CD8-positive, alpha-beta memory T cell (primary cell): ENCODE measurements at places on chromosomes 3 and 15. TPM values are rescaled to one million over a fixed set of nuclear protein-coding genes. Genes with fewer than 3 reads are reported as not detected.

GRCh38 chr3:34207806-34208205 is 409.4 kb downstream of the PDCD6IP start:
- no peak for DNase-seq
- H3K36me3 ChIP-seq: no peaks in the 10 kb centered on the region
- H3K4me1 ChIP-seq: no peaks in the 10 kb centered on the region
- no peak overlapping the region for H3K4me3 ChIP-seq
- no peak overlapping the region for H3K27ac ChIP-seq

DNA sequence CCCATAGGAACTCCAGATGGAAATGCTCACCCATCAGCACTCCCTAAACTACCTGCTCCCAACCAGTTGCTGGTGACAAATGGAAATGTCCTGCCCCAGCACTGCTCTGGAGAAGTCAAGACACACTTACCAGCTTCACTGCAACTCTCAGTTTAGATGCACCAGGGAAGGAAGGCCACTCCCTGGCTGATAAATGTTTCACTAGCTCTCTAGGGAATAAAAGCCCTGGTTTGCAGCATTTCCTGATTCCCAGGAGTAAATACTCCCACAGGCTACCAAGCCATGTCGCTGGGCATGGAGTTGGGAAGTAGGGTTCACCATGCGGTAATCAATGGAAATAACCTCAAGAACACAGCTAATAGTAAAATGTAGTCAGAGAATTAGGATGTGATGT is 112.0 kb upstream of the NEO1 start:
- no peaks in the 10 kb centered on the region for H3K4me1 ChIP-seq
- no peak overlapping the region for H3K4me3 ChIP-seq
- no peaks in the 10 kb centered on the region for H3K27me3 ChIP-seq
- no peak for DNase-seq

GRCh38 chr3:53536282-53536681 is 41.9 kb downstream of the CACNA1D start:
- no peak overlapping the region for H3K27ac ChIP-seq
- DNase-seq: no peak
- H3K4me1 ChIP-seq: no peaks in the 10 kb centered on the region
- no peaks in the 10 kb centered on the region for H3K36me3 ChIP-seq
- no peak overlapping the region for H3K4me3 ChIP-seq
- no peaks in the 10 kb centered on the region for H3K27me3 ChIP-seq

DNA sequence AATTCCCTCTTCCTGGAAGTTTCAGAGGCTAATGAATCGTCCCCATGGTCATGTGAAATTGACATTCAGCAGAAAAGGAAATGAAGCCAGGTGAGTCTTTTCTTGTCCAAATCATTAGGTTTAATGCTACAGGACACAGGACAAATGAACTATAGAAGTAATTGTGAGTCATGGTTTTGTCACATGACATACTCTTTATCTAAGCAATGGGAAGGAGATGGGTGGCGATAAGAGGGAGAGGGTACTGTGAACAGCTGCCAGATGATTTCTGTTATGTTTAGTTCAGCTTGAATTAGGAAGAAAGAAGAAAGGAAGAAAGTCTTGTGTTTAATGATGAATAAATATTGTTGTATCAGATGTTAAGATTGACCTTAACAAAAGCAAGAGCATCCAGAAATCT is 515.4 kb upstream of the ZNF717 start:
- H3K27me3 ChIP-seq: no peaks in the 10 kb centered on the region
- no peak for DNase-seq
- H3K4me3 ChIP-seq: no peak overlapping the region
- H3K36me3 ChIP-seq: no peaks in the 10 kb centered on the region

- H3K4me1 ChIP-seq: peaks cover 16% of the 10 kb centered on the region
- H3K4me3 ChIP-seq: peak overlapping the region; percentile 21
- no peak overlapping the region for H3K27ac ChIP-seq
- peak; percentile 64 for DNase-seq
These were observed 23.5 kb upstream of the TSC22D2 start for GRCh38 chr3:150384296-150385212.

GRCh38 chr15:29034151-29034550 is 148.4 kb downstream of the APBA2 start:
- H3K4me1 ChIP-seq: peaks cover 30% of the 10 kb centered on the region
- DNase-seq: no peak
- H3K36me3 ChIP-seq: no peaks in the 10 kb centered on the region
- no peaks in the 10 kb centered on the region for H3K27me3 ChIP-seq
- H3K27ac ChIP-seq: no peak overlapping the region

- H3K27ac ChIP-seq: no peak overlapping the region
- no peaks in the 10 kb centered on the region for H3K4me1 ChIP-seq
- no peaks in the 10 kb centered on the region for H3K36me3 ChIP-seq
- no peaks in the 10 kb centered on the region for H3K27me3 ChIP-seq
These were observed 93.0 kb upstream of the SLC25A36 start for GRCh38 chr3:140848666-140849065.

DNA sequence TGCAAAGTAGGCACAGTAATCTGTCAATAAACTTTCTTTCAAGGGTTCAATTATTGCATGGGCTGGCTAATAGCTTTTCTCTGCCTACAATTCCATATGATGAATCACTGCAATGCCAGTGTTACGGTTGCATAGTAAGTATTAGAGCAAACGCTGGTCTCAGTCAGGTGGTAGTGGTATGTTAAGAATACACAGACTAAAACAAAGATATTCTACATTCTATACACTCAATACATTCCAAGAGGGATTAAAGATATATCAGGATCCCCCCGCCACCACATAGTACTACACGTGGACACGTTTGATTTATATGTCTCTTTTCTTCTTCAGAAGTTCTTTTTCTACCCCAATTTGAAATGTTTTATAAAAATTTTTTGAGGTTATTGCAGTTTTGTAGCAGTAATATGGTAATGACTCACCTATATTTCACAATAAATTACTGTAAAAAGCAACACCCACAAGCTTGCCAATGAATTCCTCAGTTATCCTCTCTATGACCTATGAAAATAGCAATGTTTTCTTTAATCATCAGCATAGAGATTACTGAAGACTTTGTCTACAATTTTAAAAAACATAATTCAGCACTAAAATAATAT is 68.2 kb downstream of the CD200R1L start:
- peaks cover 17% of the 10 kb centered on the region for H3K4me1 ChIP-seq
- no peak overlapping the region for H3K4me3 ChIP-seq
- H3K27ac ChIP-seq: no peak overlapping the region
- H3K36me3 ChIP-seq: no peaks in the 10 kb centered on the region
- no peaks in the 10 kb centered on the region for H3K27me3 ChIP-seq

GRCh38 chr3:168156479-168156878 is 60.8 kb upstream of the GOLIM4 start:
- H3K4me1 ChIP-seq: no peaks in the 10 kb centered on the region
- no peaks in the 10 kb centered on the region for H3K27me3 ChIP-seq
- H3K36me3 ChIP-seq: no peaks in the 10 kb centered on the region
- no peak for DNase-seq
- peak overlapping the region; percentile 16 for H3K27ac ChIP-seq
- no peak overlapping the region for H3K4me3 ChIP-seq

DNA sequence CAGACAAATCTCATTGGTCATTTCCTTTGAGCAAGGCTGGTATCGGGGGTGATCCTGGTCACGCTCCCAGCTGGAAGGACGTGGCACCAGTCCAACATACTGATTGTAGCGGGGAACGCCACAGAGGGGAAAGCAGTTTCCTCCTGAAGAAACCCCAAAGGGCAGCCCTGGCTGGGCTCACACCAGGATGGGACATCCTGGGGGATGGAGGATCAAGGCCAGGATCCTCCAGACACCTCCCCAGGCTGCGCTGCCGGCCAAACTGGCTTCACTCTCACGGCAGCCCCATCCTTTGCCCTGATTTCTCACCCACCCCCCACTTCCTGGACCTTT is 36.6 kb downstream of the MUC20 start:
- H3K36me3 ChIP-seq: no peaks in the 10 kb centered on the region
- H3K4me3 ChIP-seq: no peak overlapping the region
- peaks cover 3% of the 10 kb centered on the region for H3K27me3 ChIP-seq
- no peak overlapping the region for H3K27ac ChIP-seq

DNA sequence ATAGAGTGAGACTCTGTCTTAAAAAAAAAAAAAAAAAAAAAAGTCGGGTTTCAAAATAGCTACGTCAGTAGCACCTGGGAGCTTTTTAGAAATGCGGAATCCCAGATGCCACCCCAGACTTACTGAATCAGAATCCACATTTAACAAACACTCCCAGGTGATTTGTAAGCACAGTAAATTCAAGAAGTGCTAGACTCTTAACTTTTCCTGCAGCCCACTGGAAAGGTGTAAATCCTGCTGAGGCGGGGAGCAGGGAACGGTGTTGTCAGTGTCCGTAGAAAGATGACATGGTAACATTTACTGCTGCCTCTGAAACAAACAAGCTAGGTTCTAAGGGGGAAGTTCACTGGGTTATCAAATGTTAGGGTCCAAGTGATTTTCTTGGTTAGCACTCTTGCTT is 2.4 kb upstream of the AKAP13 start:
- H3K4me3 ChIP-seq: no peak overlapping the region
- H3K27me3 ChIP-seq: no peaks in the 10 kb centered on the region
- DNase-seq: no peak
- H3K4me1 ChIP-seq: peaks cover 20% of the 10 kb centered on the region

Gene PIERCE2
- total RNA-seq: not detected

Gene RETNLB
- total RNA-seq: not detected

Gene LRRC34
- total RNA-seq: 2.4 TPM

Gene CCR1
- 1.8 TPM for total RNA-seq

Gene RTP1
- total RNA-seq: not detected

Gene KLHL24
- total RNA-seq: 13.4 TPM
